Glomerular endothelial cell (primary cell): ENCODE measurements at places on chromosomes 3 and 15. TPM values are rescaled to one million over a fixed set of nuclear protein-coding genes. Genes with fewer than 3 reads are reported as not detected.

DNA sequence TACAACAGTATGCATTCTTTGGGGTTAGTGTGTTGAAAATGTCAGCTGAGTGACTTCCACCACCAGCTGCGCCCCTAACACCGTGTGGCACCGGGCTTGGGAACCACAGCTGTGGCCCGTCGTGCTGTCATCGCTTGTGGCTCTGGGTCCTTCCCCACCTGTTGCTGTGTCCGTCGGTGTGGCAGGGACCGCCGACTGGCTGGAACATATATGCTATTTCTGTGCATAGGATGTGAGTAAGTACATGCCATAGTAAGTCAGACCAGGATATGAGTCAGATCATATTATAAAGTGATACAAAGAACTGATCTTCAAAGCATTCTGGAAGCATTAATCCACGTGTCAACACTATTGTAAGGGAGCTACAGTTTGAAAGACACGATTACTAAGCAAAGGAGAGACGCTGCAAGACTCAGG is 31.9 kb downstream of the EHD4 start:
- DNase-seq = no peak

GRCh38 chr15:84810073-84810840 is 6.9 kb upstream of the ALPK3 start:
- DNase-seq = no peak

The TNFSF10 gene
- total RNA-seq = 33.2 and 74.6 TPM in 2 replicates

GRCh38 chr3:183826448-183827250 is 1.3 kb upstream of the MAP6D1 start:
- no peak for DNase-seq

GRCh38 chr3:129622933-129623332 is 16.5 kb upstream of the PLXND1 start:
- DNase-seq = no peak

GRCh38 chr3:177213801-177214535 is 16.7 kb upstream of the TBL1XR1 start:
- DNase-seq = no peak

GRCh38 chr3:4680871-4681300 is 187.7 kb downstream of the ITPR1 start:
- no peak for DNase-seq

The SEC22C gene
- total RNA-seq = 67.1 and 72.9 TPM in 2 replicates

The CLCN2 gene
- total RNA-seq = 3.3 and 3.6 TPM in 2 replicates

GRCh38 chr3:134665243-134665642 is 14.4 kb upstream of the KY start:
- DNase-seq = no peak

The CLK3 gene
- 72.4 and 102 TPM in 2 replicates for total RNA-seq

The ZNF35 gene
- total RNA-seq = 11.6 and 12.0 TPM in 2 replicates

The C15orf62 gene
- total RNA-seq = not detected in 2 replicates

GRCh38 chr3:58874795-58875194 is 175.0 kb downstream of the CFAP20DC start:
- DNase-seq = no peak

DNA sequence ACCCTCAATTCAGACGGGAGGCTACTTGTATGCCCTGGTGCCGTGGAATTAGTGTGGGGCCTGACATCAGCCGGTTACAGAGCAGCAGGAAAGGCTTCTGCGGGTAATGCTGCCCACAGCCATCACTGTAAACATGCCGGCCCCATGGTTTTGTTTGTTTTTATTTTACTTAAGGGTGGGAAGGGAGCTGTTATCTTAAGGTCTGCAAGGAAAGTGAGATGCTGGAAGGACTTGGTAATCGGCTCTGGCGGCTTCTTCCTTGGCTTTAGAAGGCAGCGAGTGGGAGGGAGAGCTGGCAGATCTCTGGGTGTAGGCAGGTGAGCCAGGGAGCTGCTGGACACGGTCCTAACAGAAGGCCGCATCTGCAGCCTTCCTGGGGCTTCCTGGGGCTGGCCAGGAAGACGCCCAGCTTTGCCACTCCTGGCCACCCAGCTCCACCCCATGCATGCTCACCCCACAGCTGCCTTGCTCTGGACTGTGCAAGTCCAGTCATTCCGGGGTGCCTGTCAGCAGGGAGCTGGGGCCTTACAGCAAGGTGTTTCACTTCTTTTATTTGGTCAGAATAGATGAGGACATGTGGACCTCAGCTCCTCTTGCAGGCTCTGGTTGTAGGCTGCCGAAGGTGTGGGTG is 54.1 kb upstream of the FURIN start:
- no peak for DNase-seq

The ABTB1 gene
- total RNA-seq = 10.9 and 16.7 TPM in 2 replicates

The KLF15 gene
- total RNA-seq = 0.05 and 0.47 TPM in 2 replicates

The SLC30A4 gene
- total RNA-seq = 9.1 and 10.6 TPM in 2 replicates

DNA sequence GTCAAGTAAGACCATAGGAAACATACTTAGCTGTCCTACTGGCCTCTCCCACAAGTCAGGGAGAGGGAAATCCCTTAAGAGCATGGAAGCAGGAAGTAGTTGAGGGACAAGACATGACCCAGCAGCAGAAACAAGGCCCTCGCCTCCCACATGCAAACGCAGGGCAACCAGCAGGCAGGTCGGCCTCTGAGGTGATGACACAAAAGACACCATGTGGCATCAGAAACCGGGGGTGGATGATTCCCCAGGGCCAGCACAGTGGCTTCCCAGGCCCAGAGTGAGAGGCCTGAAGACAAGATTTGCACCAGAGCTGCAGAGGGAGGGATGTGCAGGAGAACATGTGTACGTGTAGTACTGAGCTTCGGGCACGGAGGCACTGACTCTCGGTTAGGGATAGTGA is 26.3 kb downstream of the PXYLP1 start:
- DNase-seq = no peak

- no peak for DNase-seq
Observed at GRCh38 chr3:14991818-14992612, 44.6 kb downstream of the NR2C2 start.

The ROPN1 gene
- not detected in 2 replicates for total RNA-seq

- no peak for DNase-seq
Observed at GRCh38 chr3:172561897-172562640, 38.8 kb upstream of the TNFSF10 start.

- no peak for DNase-seq
Observed at GRCh38 chr3:113285226-113285625, 73.9 kb downstream of the BOC start.

The VPS18 gene
- total RNA-seq = 60.4 and 63.8 TPM in 2 replicates

DNA sequence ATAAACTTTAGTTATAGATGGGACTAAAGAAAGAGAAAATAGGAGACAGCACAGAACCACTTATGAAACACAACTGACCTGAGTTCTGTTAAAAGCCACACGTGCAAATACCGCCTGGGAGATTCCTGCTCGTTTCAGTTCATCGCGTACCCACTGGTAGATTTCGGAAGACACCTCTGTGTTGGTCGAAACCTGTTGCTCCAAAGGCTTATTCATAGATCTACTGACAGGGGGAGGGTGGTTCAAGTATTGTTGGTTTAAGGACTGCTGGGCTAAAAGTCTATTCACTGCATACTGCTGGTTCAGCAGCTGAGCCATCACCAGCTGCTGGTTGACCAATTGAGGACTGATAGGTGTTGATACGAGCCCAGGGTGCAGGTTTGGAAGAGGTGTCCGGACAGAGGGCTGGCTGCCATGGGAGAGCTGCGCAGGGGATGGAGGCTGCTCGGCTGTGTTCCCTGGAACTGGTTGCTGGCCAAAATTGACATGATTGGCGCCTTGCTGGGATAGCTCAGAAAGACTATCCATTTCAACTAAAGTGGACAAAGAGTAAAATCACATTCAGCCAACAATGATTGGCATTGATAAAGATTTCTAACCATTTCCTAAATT is 30.6 kb downstream of the SATB1 start:
- DNase-seq = no peak

- DNase-seq = no peak
Observed at GRCh38 chr15:63110428-63111026, 11.1 kb upstream of the LACTB start.

GRCh38 chr3:194983121-194983520 is 287.8 kb downstream of the XXYLT1 start:
- DNase-seq = no peak

GRCh38 chr3:13620281-13620680 is 71.4 kb downstream of the FBLN2 start:
- DNase-seq = no peak

- no peak for DNase-seq
Observed at GRCh38 chr15:78654272-78654671, 13.3 kb upstream of the CHRNB4 start.

DNA sequence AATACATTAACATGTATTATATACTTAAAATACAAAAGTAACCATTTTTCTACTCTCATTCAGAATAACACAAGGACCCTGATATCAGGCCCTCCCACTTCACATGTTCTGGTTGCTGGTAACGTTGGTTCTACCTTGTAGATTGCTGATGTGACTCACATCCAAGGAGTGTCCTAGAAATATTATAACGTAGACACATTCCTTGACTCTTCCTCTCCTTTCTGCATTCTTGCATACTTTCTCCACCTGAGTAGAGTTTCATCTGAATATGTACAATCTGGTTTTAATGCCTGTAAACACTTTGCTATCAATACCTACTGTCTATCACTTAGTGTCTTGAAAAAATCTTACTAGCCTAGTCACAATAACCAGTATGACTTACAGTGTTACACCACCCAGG is 35.0 kb upstream of the NEDD4 start:
- DNase-seq = no peak

The ALG1L2 gene
- total RNA-seq = not detected in 2 replicates

DNA sequence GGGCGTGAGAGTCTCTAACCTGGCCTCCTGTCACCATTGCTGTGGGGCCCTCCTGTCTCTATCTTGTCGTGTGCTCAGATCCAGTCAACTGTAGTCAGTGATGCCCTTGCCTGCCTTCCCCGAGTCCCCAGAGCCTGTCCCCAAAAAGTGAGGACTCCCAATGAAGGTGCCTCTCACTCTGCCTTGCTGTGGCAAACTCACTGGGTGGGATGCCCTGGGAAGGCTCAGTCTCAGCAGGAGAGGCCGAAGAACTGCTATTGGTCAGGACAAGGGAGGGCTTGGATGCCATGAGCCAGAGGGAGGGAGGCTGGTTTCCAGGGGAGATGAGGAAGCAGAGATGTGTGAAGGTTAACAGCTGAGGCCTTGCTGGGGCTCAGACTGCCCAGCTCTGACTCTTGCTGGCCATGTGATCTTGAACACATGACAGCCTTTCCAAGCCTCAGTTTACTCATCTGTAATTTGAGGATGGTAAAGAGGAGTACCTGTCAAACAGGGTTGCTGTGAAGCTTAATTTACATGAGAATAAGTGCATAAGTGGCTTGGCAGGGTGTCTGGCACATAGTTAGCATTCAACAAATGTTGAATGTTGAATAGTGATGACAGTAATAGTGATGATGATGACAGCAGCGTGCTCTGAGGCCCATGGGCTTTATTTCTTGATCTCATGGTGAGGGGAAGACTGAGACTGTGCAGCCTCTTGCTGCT is 8.2 kb downstream of the KY start:
- no peak for DNase-seq

DNA sequence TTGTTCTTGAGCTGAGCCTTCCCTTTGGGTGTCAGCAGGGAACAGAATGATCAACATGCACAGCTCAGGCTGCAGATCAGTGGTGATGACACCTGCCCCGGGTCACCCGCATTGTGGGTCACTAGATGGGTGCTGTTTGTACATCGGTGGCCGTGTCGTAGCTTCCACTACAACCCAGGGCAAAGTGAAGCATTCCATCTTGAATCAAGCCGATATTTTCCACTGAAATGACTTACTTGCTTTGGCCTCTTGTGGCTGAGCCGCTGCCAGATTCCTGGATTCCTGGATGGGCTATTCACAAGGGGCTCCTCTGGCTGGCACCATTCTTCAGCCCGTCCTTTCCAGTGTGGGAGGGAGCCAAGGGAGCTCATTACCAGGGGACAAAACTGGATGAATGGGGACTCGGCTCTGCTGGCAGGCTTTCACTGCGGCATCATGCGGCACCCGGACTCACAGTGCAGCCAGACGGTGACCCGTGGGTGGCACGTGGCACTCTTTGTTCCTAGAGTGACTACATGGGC is 65.6 kb downstream of the SLCO3A1 start:
- no peak for DNase-seq

The NUTM1 gene
- not detected in 2 replicates for total RNA-seq

GRCh38 chr3:191362037-191362436 is 31.7 kb upstream of the UTS2B start:
- DNase-seq = no peak

The GP5 gene
- 0.29 TPM in 1 of 2 replicates, not detected in the other for total RNA-seq

The CLDN18 gene
- total RNA-seq = not detected in 2 replicates

The LYSMD2 gene
- 11.4 and 17.1 TPM in 2 replicates for total RNA-seq

DNA sequence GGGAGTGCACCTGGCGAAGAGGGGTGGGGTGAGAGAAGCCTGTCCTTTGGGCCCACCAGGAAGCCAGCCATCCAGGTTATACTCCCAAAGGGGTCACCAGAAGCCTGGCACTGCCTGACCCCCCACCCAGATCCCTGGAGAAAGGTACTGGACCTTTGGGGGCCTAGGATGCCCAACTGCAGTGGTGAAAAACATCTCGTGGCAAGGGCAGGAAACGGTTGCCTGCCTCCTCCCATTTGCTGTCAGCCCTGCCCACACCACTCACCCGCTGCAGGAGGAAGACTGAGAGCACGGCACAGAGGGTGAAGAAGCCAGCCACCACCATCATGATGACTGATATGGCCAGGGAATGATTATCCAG is 2.2 kb upstream of the ULK3 start:
- DNase-seq = no peak
